Stimulated activated CD8-positive, alpha-beta memory T cell treated with anti-CD3 and anti-CD28 coated beads, Interleukin-15, amount 100 ng/mL, for 48 hours (primary cell): ENCODE measurements at places on chromosomes 3 and 15.

DNA sequence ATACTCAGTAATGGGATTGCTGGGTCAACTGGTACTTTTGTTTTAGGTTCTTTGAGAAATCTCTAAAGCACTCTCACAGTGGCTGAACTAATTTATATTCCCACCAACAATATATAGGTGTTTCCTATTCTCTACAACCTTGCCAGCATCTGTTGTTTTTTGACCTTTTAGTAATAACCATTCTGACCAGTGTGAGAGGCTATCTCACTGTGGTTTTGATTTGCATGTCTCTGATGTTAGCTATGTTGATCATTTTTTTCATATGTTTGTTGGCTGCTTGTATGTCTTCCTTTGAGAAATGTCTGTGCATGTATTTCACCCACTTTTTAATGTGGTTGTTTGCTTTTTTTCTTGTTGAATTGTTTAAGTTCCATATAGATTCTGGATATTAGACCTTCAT lies 98.2 kb upstream of the DCBLD2 start:
- no peak for DNase-seq

DNA sequence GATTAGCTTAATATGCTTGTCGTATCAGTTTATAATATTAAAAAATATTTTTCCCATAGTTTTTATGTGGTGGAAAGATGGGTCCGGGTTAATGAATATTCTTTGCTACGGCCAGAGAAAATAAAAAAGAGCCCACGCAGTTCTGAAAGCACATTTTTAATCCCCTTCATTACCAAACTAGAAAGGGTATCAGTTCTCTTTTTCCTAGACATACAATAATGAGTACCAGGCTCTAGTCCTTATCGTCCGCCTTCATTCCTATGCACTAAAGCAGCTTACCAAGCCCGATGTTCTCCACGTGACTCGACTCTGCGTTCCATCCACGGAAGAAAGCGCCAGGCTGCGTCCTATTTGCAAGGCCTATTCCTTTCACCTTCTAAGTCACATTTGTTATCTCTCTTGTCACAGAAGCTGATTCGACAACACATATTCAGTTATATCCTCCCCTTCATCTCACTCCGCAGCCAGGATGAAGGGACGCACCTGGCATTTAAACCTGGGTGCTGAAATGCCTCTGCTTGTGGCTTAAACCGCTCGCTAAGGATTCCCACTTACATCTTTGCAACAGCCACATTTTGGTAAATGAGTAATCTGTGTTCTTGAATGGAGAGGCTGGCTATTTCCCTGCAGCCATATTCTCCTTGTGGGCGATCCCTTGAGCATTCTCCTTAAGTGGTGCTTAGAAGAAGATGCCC lies 257.0 kb downstream of the CD47 start:
- DNase-seq = no peak

DNA sequence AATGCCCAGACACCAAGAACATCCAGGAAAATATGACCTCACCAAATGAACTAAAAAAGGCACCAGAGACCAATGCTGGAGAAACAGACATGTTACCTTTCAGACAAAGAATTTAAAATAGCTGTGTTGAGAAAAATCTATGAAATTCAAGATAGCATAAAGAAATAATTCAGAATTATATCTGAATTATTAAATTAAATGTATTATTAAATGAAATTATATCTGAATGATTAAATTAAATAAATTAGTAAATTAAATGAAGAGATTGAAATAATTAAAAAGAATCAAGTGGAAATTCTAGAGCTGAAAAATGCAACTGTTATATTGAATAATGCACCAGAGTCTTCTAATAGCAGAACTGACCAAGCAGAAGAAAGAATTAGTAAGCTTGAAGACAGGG lies 279.2 kb upstream of the SATB1 start:
- DNase-seq = no peak

DNA sequence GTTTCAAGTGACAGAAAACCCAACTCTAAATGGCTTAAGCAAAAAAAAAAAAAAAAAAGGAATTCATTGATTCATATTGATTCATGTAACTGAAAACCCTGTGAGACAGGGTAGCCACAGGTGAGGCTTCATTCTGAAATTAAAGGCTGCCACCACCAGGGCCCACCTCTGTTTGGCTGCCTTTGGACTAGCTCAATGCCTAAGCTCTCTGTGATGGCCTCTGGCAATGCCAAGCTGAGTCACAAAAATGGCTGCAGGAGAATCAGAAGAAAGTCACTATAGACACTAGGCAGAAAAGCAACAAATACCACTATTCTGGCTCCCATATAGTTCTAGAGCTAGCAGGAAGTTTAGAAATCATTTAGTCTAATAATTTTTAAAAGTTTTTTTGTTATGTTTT lies 38.2 kb upstream of the GYG1 start:
- no peak for DNase-seq

GRCh38 chr3:34005886-34006285 lies 207.5 kb downstream of the PDCD6IP start:
- no peak for DNase-seq

GRCh38 chr15:47688573-47689086 lies 28.7 kb upstream of the SEMA6D start:
- no peak for DNase-seq

GRCh38 chr3:184806567-184807271 lies 5.2 kb upstream of the VPS8 start:
- DNase-seq = no peak

DNA sequence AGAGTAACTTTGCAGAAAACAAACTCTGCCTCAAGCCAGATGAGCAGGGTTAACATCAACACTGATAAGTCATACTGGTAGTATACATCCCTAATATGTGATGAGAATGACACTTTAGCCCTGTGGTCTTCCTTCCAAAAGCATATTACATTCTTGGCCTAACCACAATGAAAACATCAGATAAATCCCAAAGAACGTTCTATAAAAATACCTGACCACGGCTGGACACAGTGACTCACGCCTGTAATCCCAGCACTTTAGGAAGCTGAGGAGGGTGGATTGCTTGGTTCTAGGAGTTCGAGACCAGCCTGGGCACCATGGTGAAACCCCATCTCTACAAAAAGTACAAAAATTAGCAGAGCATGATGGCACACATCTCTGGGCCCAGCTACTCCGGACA lies 4.7 kb downstream of the TMCC1 start:
- no peak for DNase-seq

- DNase-seq = no peak
Measured at GRCh38 chr15:28875461-28876000, 10.2 kb upstream of the APBA2 start.

DNA sequence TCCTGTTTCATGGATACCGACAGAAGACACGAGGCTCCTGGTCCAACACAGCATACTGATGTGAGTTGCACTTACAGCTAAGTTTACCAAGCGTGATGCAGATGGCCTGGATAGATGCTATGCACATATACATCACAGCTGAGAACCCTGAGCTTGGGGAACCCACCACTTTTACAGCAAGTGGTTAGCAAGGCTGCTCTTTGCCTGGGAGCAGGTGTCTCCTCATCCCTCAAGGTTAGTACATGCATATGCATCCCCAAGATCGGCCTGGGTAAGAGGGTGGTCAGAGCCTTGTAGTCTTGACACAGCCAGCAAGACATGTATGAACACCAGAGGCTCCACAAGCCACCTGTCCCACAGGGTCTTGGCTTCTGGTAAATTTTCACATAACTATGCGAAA lies 28.3 kb downstream of the LRRC2 start:
- DNase-seq = no peak

GRCh38 chr3:46537316-46537715 lies 28.8 kb downstream of the LRRC2 start:
- DNase-seq = no peak

DNA sequence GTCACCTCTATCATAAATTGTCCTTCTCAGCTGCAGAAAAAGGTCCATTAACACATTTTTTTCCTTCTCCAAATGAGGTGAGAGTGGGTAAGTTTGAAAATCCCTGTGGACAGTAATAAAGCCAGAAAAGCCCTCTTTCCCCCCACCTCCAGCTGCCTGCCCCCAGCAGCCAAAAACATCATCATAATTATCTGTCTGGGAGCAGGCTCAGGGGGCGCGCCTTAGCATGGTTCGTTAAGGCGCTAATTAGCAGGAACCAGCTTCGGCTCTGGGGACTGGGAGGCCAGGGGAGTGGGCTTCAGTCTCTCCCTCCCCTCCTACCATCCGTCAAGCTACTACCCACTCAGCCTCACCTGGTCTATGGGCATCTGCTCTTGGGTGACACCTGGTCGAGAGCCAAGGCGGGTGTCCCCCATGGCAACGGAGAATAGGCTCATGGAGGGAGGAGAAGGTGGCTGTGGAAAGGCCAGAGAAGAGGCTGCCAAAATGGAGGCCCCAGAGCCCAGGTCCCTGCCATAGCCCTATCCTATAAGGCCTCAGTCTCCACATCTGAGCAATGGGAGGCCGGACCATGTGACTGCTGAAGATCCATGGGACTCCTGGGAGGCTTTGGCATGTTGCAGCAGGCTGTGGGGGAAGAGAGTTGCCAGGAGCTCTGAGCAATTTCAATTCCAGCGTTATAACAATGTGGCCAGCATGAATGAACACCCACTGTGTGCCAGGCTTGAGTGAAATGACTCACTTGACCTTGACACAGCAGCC lies 140.1 kb upstream of the LINGO1 start:
- DNase-seq = no peak

GRCh38 chr3:120650311-120650710 lies 31.7 kb downstream of the HGD start:
- DNase-seq = no peak

GRCh38 chr15:99096894-99097426 lies 7.9 kb upstream of the SYNM start:
- no peak for DNase-seq

- DNase-seq = peak; percentile 25
Measured at GRCh38 chr3:129238945-129239705, 10.3 kb upstream of the COPG1 start.

GRCh38 chr3:190809351-190809750 lies 53.1 kb downstream of the GMNC start:
- DNase-seq = no peak

DNA sequence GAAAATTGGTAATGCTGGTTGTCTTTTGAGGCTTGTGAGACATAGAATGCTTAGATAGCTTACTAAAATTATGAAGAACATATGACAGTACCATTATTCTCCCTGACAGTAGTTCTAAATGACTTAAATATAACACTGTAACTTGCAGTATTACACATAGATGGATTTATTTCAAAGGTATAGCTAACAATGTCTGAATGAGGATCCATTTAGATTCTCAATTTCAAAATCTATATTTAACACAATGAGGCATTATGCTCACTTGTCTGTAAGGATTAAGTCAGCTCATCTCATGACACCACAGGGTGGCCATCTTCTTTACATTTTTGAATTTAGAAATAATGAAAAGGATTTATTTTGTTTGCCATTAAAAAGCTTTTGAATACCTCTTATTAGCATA lies 108.4 kb downstream of the CCNL1 start:
- DNase-seq = no peak

DNA sequence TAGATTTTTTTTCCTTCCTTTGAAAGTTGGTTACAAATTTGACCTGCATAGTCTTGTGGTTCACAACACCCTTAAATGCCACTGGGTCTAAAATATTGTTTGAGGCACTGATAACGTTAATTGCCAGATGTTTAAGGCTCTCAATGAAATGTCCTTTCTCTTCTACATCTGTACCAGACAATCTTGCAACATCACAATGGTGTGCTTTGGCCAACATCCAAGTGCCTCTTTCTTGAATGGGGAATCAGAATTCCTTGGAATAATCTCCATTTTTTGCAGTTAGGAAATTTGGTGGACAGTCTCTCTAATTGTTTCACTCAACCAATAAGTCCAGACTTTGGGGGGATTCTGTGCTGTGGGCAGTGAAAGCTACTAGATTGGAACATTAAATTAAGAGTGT lies 26.0 kb upstream of the PEX5L start:
- no peak for DNase-seq

DNA sequence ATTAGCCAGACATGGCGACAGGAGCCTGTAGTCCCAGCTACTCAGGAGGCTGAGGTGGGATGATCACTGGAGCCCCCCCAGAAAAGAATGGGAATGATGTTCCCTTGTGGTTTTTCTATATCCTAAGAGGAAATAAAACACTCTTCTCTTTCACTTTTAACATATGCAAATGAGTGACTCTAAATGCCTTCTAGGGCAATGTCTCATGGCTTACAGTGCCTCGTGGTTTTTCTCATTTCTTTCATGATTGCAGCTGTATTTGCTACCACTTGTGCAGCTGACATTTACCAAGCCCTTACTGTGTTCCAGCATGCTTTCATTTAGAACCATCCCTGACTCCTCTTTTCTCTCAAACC lies 26.4 kb downstream of the STOML1 start:
- no peak for DNase-seq

- no peak for DNase-seq
Measured at GRCh38 chr15:41730543-41730942, 43.7 kb upstream of the MAPKBP1 start.

GRCh38 chr3:26562021-26562768 lies 60.4 kb upstream of the LRRC3B start:
- DNase-seq = no peak

GRCh38 chr15:88249220-88249619 lies 7.3 kb downstream of the NTRK3 start:
- DNase-seq = no peak

DNA sequence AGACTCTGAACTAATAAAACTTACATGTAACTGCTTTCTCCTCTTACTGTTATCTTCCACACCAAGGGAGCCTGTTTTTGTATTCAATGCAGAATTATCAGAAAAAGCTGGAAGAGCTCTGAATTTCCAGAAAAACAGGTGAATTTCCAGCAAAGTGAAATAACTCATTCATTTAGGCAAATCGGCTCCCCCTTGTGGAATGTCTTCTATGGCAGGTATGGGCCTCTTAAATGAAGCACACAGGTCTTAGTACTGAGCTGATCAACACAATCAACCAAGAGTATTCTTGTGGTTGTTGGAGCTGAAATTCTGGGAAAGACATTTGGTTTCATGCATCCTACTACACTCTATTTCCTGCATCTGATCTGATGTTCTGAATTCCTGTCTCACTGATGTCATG lies 31.0 kb upstream of the PTPRG start:
- no peak for DNase-seq

GRCh38 chr15:58161436-58161930 lies 23.3 kb downstream of the AQP9 start:
- DNase-seq = no peak

- no peak for DNase-seq
Measured at GRCh38 chr3:159964166-159964973, 24.3 kb upstream of the IL12A start.

DNA sequence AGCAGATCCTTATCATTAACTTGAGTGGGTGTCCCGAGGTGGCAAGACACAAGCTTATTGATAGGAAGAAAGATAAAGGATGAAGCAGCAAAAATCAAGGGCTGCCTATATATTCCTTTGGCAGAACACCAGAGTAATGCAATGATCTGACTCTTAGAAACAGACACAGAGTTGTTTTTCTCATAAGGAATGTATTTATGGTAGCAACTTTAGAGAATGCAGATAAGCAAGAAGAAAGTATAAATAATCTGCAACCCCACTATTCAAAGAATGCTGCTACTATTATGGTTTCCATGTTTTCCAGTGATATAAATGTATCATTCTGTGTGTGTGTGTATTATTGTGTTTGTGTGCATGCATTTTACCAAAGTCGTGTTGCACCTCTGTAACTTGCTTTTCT lies 208.3 kb downstream of the THSD4 start:
- DNase-seq = no peak

- DNase-seq = no peak
Measured at GRCh38 chr3:178706411-178706810, 170.2 kb downstream of the KCNMB2 start.

- no peak for DNase-seq
Measured at GRCh38 chr3:117557464-117558090, 848.0 kb downstream of the TUSC7 start.

GRCh38 chr3:88198121-88198520 lies 48.4 kb downstream of the C3orf38 start:
- DNase-seq = no peak

GRCh38 chr15:94255540-94255939 lies 24.2 kb downstream of the MCTP2 start:
- no peak for DNase-seq
